ENCODE measurements at places on chromosomes 2 and 18.

DNA sequence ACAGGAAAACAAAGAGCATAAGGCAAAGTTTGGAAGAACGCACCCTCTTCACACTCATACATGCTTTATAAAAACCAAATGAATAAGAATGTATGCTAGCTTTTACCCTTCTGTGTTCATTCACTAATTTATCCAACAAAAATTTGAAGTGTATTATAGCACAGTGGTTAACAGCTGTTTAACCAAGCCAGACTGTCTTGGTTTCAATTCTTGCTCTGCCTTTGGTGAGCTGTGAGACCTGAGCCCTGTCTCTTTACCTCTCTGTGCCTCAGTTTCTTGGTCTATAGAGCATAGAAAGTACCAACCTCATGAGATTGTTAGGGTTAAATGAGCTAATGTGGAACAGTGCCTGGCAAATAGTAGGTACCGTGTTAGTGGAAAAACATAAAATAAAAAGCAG is 104.5 kb upstream of the TTC39C start:
- no peak for DNase-seq

- peak; percentile 40 for DNase-seq
These were observed 67.6 kb downstream of the FEZ2 start for GRCh38 chr2:36530178-36530982.

DNA sequence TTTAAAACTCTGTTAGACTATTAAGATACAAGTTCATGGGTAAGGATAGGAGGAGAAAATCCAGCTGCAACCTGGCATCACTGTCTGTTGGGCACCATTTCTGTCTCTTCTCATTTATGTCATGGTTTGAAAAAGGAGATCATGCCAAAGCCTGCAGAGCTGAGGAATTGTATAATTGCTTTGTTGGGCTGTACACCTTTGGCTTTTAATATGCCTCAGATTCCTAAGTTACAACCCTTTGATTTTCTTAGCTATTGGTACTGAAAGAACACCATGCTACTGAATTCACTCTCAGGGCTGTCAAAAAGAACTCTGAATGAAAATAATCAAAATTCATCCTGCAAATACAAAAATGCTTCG is 174.3 kb downstream of the ACKR3 start:
- no peak for DNase-seq

DNA sequence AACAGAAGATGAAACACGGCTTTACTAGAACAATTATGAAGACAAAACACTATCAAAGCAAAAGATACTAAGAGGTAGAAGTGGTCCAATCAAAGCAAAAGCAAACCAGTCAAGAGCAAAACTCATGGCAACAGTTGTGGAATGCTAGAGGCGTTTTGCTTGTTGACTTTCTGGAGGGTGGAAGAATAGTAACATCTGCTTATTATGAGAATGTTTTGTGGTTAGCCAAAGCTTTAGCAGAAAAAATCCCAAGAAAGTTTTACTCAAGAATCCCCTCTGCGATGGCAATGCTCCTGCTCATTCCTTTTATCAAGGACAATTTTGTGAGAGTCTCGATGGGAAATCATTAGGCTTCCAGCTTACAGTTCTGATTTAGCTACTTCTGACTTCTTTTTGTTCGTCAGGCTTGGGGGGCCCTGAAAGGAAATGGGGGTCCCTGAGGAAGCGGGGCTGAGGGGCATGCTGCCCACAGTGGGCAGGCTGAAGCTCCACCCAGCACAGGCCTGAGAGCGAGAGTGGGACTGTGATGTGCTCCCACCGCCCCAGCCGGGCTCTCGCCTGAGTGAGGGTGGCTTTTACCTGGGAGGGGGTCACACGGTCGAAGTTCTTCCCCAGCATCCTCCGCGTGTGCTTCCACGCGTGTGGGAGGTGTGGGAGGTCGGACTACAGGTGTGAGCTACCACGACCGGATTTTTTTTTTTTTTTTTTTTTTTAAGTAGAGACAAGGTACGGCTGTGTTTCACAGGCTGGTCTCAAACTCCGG is 49.0 kb upstream of the MC4R start:
- DNase-seq, result no peak

DNA sequence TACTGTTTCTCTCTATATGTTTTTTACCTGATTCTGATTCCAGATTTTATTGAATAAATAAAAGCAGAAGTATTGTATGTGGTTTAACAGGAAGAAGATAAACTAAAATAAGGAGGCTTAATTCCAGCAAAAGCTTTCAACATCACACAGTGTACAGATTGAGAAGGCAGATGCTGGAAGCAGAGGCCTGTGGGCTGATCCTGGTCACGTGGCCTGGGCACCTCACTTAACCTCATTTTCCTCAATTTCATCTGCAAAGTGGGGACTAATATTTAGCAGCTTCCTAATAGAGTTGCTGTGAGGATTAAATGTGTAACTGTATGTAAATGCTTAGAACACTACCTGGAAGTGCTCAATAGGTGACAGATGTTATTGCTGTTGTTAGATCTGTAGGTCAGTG is 58.0 kb downstream of the CDCA7 start:
- no peak for DNase-seq

DNA sequence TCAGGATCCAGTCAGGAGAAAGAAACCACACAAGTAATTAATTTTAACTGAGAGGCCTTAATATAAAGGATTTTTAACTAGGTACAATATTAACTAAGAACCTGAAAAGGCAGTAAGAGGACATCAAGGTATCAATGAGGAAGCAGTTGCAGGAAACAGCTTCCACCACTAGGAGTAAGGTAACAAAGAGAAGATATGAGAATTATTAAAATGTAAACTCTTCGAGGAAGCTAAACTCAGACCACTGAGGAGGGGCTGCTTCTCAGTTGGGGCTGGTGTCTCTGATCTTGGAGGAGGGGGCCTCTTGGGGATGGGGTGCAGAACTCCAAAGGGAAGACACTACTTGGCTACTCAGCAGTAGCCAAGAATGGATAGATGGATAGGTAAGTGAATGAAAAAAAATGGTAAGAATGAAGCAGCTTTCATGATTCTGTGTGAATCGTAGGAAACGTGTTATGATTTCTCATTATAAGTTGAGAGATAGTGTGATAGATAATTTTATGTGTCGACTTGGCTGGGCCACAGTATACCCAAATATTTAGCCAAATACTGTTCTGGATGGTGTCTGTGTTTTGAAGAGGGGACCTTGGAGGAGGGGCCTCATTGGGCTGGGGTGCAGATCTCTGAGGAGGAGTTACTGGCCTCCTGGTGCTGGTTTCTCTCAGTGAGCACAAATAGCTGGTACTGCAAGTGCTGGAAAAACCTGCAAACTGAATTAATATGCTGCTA is 547.7 kb upstream of the LRRTM1 start:
- peak; percentile 8 for DNase-seq

DNA sequence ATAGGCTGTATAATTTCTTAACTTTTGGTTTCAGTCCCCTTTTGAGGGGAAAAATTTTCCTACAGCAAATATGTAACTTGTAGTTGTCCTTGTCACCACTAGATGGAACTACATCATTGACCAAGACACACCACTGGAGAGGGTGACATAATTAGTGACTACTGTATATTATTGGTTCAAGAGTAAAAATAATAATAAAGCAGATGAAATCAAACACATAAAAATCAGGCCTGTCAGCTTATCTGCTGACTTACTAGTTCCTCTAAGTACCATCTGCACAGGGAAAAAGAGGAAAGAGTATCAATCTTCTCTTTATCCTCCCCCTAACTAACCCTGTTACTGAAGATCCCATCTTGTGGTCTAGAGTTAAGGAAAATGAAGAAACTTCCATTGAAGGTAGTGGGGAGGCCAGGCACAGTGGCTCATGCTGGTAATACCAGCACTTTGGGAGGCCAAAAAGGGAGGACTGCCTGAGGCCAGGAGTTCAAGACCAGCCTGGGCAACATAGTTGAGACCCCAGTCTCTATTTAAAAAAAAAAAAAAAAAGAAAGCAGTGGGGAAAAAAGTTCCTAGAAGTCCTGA is 29.6 kb upstream of the ENOSF1 start:
- peak; percentile 62 for DNase-seq

DNA sequence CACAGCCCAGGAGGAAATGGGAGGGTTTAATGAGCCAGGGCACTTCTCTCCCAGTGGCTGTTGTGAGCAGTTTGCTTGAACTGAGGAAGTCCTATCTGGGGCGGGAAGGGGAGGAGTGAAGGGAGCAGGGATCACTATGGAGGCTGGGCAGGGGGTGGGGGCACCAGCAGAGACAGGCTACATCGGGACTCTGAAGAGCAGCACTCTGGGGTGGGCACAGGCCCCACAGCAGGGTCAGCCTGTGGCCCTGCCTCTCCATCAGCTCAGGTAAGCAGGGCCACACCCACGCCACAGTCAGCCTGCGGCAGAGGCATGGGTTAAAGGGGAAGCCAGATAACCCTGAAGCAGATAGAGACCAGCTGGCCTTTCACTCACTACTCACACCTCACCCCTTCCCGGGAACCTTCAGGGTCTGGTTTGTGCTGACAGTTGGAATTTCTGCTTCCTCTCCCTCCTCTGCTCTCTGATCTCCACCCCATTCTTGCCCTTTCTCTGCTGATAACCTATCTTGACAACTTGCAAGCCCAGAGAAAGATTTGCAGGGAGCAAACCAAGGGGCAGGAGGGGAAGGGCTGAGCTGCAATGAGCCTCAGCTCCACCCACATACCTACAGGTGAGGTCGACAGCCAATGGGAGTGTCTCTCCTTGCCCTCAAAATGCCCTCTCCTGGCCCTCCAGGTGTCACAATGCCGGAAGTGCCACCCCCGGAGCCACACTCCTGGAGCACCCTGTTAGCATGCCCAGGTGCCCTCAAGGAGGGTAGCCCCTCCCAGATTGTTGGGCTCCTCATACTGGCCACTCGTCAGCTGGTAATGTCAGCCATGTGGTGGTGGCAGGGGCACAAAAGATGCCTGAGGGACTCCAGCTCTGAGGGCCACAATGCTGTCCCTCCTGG is 3.7 kb downstream of the SIGLEC15 start:
- DNase-seq, result no peak

GRCh38 chr2:72220170-72220569 is 72.5 kb upstream of the CYP26B1 start:
- DNase-seq, result peak; percentile 16

- no peak for DNase-seq
These were observed 146.4 kb upstream of the MAP2 start for GRCh38 chr2:209277444-209277843.

GRCh38 chr2:144642131-144642530 is 122.2 kb upstream of the ZEB2 start:
- DNase-seq, result no peak

DNA sequence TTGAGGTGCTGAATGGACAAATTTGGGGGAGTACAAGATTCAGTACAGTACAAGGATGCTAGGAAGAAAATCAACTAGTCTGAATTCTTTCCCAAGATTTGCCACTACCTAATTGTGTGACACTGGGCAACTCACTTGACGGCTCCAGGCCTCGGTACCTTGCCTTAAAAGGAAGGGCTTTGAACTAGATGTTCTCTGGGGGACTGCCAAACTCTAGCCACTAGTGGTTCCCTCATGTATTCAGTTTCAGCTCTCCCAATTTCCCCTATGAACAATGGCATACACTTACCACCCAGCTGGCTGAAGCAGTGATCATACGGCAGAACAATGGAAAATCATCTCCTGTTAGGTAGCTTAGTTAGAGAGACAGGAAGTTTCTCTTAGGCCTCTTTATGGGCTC is 73.4 kb downstream of the VWC2L start:
- no peak for DNase-seq

DNA sequence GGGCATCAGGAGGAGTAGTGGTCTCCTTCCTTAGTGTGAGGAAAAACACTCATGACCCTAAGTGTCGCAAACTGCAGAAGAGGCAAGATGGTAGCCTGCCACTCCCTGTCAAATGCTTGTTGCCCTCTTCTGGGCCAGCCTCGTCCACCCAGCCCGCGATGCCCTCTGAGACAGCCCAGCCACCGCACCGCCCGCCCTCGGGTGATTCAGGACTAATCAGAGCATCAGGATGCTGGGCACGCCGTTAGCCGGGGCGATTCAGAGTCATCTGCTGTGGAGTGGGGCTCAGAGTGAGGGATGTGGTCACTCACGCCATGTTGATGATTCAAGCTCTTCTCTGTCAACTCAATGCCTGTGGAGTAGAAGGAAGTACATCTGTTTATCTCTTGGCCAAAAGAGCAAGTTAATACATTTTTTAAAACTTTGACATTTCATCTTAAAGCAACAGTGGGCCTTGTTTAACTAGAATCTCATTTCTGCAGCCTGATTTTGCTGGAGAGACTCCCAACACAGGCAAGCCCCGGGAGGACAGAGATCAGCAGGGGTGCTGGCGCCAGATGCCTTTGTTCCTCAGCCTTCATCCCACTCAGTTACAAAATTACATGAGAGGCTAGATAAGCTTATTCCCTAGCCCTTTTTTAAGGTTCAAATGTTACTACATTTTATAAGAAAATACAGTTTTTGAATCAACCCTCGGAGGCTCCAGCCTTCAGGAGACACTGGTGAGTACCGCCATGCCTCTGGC is 79.0 kb downstream of the TMEM18 start:
- DNase-seq, result no peak

DNA sequence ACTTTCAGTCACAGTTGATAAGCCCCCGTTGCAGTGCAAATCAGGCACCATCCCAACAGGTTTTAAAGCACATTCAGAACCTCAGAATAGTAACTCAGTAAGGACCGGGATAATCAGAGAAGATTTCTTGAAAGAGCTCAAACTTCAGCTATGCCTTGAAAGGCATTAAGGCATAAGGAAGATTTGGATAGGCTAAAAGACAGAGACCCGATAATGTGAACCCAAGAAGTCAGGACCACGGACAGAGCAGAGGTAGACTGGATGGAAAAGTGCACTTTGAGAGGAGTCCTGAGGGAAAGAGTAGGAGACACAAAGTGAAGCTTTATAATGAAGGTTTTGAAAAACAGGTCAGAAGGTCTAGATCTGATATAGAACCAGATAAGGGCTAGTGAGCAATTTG is 36.9 kb upstream of the KLF7 start:
- DNase-seq, result no peak

- no peak for DNase-seq
These were observed 221.5 kb upstream of the NCKAP5 start for GRCh38 chr2:133789743-133790142.

- DNase-seq, result no peak
These were observed 152.9 kb upstream of the EPAS1 start for GRCh38 chr2:46144133-46144800.

DNA sequence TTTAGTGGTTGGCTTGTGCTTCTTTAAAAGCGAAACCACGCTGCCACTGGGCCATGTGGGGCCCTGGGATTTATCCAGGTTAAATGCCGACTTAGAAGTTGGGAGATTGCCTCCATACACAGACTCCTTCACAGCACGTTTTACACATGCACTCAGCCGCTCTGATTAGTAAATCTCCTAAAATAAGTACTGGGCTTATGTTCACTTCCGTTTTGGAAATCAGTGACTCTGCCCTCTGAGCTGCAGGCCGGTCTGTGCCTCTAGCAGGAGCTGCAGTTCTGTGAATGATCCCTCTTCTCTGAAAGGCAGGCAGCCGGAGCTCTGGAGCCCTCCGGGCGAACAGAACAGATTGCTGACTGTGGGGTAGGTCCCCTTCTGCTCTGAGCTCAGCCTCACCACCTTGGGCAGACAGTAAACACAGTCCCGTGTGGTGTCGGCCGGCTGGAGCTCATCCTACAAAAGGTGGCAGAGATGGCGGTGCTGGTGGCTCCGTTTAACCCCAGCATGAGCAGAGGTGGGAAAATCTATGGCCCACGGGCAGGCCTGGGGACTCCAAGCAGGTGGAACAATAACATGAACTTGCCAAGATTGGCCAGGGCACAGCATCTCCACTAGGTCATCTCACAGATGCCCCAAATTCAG is 9.8 kb upstream of the RAB17 start:
- no peak for DNase-seq

Measured in GM12865 (cell line).